ENCODE measurements at places on chromosomes 12 and 14.

DNA sequence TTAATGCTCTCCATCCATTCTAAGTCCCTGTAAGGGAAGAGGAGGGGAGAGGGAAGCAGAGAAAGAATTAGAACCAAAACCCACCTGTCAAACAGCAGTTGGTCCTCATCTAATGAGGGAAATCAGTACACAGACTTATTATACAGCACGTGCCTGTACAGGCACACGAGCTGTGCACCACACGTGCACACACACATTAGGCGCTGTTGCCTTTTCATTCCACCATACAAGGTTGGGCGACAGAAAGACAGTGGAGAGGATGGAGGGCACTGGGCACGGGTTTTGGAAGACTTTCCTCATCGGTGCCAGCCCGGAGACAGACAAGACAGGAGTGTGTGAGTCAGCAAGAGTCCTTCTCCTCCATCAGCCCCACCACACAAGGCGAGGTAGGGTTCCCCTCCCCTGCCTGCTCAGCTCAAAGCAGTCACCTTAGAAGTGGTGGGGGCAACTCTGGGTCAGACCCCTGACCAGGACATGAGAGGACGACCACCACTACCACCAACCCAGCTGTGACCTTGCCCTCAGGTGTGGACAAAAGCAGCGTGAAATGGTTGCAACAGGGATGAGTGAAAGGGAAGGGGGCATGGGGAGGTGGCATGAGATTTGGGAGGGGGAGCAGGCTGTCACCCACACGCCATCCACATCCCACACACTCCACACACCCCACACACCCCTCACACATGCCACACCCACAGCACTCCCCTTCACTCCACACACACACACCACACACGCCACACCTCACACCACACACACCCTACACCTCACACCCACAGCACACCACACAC is 80.7 kb downstream of the ACTN1 start:
- no peak for DNase-seq

DNA sequence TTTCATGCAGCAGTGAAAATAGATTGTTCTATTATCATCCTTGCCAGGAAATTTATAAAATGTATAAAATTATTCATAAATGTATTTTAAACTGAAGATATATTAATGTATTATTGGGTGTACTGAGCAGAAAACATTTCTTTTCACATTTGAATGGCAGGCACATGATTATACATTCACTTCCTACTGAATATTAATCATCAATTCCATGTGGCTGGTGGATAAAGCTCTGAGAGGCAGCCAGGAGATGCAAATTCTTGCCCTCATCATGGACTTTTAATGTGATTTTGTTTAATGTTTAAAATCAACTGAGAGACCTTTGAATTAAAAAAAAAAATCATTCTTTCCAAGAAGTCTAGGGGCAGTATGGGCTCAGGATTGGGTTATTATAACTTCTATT is 40.8 kb downstream of the ANO6 start:
- DNase-seq, result no peak

DNA sequence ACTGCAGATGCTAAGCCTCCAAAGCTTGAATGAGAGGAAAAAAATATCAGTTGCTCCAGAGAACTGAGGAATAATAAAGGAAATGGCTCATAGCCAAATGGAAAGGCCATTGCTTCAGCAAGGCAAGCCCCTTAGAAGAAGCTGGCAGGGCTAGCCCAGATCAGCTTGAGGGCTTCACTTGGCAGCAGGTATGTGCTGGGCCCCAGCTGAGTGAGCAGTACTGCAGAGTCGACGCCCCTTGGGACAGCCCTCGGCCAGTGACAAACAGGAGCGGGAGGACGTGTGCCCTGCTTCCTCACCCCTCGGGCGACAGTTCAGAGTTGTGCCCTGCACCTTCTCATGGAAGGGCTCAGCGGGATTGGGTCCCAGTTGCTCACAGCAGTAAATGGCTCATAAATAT is 1031.2 kb upstream of the TMEM132C start:
- no peak for DNase-seq

DNA sequence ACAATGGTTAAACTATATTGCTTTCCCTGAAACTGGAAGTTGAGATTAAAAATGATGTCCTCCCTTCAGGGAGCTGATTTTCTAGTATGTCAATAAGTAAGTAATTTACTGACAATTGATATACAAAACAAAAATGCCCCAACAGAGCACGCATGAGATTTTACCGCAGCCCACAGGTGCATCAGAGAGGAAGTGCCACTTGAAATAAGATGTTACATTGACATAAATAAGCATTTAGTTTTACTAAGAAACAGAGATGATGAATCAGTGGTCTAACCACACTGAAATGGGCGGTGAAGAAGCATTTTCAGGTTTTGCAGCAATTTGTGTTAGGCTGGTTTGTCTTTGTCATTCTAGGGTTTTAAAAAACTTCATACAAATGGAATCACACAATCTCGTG is 8.8 kb upstream of the CLECL1 start:
- peak; percentile 67 for DNase-seq

DNA sequence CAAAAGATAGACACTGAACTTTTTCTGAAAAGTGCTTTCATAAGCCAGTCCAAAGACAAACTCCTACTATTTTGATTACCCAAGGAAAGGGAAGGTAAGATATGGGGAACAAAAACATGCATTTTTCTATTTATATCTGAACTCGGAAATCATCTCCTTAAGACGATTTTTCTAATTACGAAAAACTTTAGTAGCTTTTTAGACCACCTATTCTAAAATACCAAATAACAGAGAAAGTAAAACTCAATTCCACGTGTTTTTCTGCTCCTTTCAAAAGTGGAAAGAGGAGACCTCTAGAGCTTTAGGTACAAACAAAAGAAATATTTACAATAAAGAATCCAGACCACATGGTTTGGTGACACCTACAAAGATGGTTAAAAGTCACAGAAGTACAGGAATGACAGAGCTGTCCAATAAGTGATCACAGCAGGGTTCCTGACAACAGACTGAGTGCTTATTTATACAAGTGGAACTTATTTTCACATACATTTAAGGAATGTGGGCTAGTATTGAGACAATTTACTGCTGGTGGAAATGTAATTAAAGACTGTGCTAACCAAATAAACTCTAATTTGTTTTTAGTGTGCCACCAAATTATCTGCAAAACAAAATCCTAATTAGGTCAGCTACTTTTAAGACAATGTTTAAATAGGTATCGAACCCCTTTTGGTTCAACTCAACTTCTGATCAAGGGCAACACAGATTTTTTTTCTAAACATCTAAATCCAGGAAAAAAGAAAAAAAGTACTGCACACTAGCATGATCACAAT is 2.4 kb downstream of the LRIG3 start:
- DNase-seq, result no peak

GRCh38 chr12:102533483-102534215 is 53.3 kb upstream of the IGF1 start:
- no peak for DNase-seq
